ENCODE measurements at places on chromosomes 3 and 15.

- no peak for DNase-seq
These were observed 15.9 kb upstream of the SACM1L start for GRCh38 chr3:45673273-45673672.

GRCh38 chr3:187811585-187812250 is 66.5 kb upstream of the BCL6 start:
- DNase-seq, result no peak

DNA sequence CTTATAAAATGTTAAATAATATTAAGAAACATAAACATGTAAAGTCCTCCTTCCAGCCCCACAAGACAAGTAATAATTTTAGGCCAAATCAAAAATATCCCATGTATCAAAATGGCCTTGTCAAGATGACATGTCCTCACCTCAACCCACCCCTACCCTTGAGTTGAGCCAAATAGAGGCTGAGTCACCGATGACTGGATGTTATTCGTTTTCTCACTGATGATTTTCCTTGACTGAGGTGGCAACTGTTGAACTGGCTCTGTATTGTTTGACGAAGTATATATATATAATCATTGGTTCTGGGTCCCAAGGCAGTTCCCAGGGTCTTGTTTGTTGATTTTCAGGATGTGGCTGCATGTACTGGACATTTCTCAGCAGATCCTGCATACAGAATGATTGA is 75.3 kb downstream of the TMEM108 start:
- DNase-seq, result no peak

DNA sequence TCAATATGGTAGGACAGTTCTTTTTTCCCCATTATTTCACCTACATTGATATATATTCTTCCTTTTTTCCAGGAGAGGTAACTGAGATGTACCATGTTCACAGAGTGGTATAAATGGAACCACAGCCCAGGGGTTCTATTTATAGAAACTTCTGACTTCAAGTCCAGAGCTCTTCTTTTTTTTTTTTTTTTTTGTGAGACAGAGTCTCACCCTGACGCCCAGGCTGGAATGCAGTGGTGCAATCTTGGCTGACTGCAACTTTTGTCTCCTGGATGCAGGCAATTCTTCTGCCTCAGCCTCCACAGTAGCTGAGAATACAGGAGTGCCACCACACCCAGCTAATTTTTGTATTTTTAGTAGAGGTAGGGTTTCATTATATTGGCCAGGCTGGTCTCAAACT is 267.1 kb upstream of the TPRG1 start:
- no peak for DNase-seq

DNA sequence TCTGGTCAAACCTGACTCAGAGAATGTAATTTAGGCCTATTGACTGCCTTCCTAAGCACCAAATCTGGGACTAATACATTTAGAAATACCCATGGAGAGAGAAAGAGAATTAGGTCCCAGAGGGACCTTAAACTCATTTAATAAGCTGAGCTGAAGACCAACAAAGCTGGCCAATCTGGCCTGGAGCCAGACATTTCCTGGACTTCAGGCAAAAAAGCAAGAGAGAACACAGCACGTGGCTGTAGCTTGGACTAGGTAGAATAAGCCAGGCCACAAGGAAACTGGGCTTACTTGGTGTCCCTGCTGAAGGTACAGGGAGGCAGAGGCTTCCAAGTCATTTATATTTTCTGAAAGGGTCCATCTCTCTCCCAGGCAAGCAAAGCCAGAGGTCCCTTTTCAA is 88.1 kb downstream of the RTP4 start:
- DNase-seq, result peak; percentile 69

DNA sequence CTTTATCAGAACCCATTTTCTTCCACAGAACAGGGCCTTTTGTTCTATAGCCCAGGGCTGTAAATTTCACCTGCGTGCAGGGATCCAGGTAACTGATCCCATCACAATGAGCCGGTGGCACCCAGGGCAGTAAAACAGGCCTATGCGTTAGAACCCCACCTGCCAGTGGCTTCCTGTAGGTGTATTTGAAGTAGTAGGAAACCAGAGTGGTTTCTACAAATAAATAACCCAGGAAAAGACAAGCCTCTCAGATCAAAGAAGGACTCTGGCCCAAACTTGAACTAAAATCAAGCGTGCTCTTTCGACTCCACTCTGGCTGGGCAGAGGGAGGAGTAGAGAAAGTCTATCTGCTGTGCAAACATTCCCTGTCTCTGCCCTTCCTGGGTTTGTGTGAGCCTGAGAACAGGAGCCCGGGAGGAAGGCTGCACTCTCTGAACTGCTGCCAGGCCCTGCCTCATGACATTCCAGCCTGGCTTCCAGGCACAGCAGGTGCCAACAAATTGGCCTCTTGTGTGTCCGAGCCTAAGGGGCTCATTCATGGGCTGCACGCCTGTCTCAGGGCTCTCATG is 77.7 kb downstream of the CEMIP start:
- DNase-seq, result peak; percentile 43

DNA sequence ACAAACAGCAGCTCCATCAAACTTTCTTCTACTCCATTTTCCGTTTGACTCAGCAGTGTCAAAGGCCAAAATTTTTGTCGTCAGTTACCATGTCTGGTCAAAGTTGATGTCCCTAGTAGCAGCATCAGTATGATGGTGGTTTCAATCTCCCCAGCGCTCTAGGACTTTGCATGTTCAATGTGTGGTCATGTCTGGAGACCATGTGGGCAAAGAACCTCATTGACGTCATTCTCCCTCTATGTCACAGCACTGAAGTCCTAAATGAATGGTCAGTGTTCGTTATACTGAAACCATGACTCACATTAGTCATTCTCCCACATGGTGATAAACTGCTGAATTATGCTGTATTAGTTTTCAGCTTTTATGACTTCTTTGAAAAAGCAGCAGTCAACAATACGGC is 23.2 kb downstream of the SHC4 start:
- DNase-seq, result no peak

GRCh38 chr15:90901175-90902039 is 1.7 kb upstream of the MAN2A2 start:
- DNase-seq, result peak; percentile 73

- DNase-seq, result no peak
These were observed 107.4 kb upstream of the PRICKLE2 start for GRCh38 chr3:64332459-64333350.

- no peak for DNase-seq
These were observed 37.8 kb downstream of the PPM1L start for GRCh38 chr3:160793722-160794252.

Measured in pons (tissue), 1 donor.